ENCODE measurements at places on chromosomes 16 and 17.

- no peak for DNase-seq
These were observed 40.3 kb upstream of the KIFC3 start for GRCh38 chr16:57842601-57843000.

DNA sequence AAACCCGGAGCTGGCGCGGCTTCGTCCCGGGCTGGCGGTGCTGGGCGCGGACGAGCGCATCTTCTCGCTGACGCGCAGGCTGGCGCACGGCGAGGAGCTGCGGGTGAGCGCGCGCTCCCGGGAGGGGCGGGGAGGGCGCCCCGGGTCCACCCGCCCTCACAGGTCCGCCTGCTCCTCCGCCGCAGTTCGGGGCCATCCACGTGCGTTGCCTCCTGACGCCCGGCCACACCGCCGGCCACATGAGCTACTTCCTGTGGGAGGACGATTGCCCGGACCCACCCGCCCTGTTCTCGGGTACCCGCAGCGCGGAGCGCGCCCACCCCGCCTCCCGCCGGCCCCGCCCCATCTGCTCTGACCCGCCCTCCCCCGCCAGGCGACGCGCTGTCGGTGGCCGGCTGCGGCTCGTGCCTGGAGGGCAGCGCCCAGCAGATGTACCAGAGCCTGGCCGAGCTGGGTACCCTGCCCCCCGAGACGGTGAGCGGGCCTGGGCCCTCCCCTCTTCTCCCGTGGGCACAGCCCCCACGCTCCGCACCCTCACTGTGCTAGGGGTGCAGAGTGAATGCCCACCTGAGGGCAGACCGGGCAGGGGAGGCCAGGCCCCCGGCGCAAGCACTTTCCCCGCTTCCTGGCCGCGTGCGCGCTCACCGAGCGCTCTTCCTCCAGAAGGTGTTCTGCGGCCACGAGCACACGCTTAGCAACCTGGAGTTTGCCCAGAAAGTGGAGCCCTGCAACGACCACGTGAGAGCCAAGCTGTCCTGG lies 1.4 kb downstream of the HAGHL start:
- DNase-seq: no peak

- DNase-seq: no peak
These were observed 360.9 kb downstream of the GRIN2A start for GRCh38 chr16:9821331-9821730.

DNA sequence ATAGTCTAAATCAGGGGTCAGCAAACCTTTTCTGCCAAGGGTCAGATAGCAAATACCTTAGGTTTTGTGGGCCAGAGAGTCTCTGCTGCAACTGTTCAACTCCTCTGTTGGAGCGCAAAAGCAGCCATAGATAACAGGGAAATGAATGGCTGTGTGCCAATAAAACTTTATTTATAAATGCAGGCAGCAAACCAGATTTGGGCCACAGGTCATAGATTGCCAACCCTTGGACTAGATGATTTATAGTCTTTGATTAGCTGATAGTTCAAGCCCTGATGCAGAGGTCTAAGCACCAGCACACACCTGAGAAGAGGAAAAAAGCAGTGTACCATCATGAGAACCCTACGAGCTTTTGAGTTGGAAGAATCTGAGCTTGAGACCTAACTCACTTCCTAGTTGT lies 86.0 kb upstream of the DYNLRB2 start:
- no peak for DNase-seq

DNA sequence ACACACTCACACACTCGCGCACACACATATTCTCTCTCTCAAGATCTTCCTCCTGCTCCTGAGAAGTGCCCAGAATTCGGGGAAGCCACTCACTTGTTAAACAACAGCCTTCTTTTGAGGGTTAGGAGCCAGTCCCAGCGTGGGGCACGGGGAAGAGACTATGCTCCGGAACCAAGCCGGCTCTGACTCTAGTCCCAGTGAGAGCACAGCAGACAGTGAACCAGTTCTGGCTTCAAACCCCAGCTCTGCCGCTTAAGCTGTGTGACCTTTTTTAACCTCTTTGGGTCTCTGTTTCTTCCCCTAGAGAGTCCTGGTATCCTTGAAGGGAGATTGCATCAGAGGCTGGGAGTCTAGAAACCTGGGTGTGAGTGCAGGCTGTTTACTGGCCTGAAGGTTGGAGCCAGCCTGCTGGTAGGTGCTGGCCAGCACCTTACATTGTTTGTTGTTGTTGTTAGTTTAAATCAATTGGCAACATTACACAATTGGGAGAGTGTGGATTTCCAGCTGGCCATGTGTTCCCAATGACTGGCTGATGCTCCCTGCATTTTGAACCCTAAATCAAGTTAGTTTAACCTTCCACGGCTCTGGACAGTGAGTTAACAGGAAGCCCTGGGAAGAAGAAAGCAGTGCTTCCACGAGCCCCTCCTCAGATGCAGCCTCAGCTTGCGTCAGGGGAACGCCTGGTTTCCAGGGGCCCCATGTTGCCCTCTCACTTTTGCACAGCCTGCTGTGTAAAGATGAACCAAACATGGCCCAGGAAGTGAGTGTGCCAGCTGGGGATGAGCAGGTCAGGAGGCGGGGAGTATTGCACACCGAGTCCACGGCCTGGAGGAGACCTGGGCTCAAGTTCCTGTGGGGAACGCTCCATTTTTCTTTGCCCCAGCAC lies 71.5 kb downstream of the GAS7 start:
- no peak for DNase-seq

GRCh38 chr17:15143524-15143923 lies 121.6 kb downstream of the PMP22 start:
- no peak for DNase-seq

DNA sequence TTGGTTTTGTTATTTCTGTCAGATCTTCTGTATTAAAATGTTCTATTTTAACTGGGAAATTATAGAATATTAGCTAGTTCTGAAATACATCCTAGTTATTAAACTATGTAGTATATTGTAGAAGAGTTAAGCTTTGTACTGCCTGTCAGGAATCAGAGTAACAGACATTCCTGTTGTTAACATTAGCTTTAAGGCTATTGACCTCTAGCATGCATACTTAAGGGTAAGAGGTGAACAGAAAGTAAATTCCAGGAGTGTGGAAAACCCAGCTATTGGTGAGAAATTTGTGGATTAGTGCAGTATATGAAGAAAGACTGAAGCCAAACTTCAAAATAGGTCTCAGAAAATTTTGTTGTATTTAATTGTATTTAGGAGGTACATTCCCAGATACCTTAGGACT lies 111.3 kb downstream of the CHD9 start:
- no peak for DNase-seq

GRCh38 chr17:17972126-17972951 lies at the start of the genes DRC3 and TOM1L2:
DRC3 (plus strand) TSS chr17:17972862; CDS start chr17:17977599, 4,737 bp downstream.
TOM1L2 (minus strand) TSS chr17:17972400; CDS start chr17:17972313, 87 bp downstream.
- DNase-seq: peak; percentile 100

- DNase-seq: no peak
These were observed 20.7 kb downstream of the DNAH9 start for GRCh38 chr17:11618861-11619566.

DNA sequence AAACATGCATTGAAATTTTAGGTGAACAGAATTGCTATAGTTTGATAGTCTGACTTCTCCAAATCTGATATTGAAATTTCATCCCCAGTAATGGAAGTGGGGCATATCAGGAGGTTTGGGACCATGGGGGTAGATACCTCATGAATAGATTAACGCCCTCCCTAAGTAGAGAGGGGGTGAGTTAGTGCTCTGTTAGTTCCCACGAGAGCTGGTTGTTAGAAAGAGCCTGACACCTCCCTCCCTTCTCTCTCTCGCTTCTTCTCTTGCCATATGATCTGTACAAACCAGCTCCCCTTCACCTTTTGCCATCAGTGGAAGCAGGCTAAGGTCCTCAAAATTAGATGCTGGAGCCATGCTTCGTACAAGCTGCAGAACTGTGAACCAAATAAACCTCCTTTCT lies 78.8 kb downstream of the BRIP1 start:
- DNase-seq: no peak

DNA sequence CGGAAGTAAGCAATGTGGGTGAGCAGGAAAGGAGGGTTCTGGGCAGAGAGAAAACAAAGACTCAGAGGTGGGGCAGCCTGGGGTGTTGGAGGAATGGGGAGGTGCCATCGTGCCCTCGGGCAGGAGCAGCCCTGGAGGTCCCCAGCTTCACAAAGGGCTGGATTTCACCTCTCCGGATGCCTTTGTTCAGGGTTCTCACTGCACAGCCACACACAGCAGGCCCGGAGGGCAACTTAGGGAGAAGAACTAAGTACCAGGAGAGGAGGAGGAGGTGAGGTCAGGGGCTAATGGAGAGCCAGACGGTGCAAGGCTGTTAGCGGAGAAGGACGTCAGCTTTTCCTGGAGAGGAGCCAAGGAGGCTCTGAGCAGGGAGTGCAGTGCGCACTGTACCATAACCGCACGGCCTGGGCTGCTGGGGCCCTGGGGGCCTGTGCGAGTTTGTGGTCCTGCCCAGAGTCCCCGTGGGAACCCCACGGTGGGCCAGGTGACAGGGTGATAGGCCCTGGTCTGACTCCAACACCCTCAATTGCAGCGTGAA lies 9.3 kb downstream of the ARRB2 start:
- DNase-seq: no peak

GRCh38 chr16:54703339-54703738 lies 227.3 kb upstream of the IRX5 start:
- DNase-seq: no peak

- DNase-seq: no peak
These were observed 3.1 kb downstream of the TEX2 start for GRCh38 chr17:64259922-64260321.

- DNase-seq: no peak
These were observed 45.0 kb downstream of the SOST start for GRCh38 chr17:43713494-43714162.

- no peak for DNase-seq
These were observed 125.2 kb downstream of the IRF8 start for GRCh38 chr16:86024210-86024609.

DNA sequence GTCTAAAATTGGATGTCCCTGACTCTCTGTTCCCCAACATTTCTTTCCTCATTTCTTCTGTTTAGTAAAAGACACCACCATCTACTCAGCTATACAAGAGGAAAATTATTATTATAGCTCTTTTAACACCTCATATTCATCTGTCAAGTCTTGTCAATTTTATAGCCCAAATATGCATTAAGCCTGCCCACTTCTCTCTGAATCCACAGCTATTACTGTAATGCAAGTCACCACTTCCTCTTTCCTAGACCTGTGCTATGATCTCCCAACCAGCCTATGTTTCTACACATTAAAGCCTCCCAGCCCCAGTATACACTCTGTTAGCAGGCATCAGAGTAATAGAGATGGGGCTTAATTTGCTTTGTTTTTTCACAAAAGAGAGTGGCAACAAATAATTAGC lies 252.9 kb downstream of the GRIN2A start:
- DNase-seq: no peak

- no peak for DNase-seq
These were observed 28.0 kb downstream of the AP1G1 start for GRCh38 chr16:71780521-71781089.

DNA sequence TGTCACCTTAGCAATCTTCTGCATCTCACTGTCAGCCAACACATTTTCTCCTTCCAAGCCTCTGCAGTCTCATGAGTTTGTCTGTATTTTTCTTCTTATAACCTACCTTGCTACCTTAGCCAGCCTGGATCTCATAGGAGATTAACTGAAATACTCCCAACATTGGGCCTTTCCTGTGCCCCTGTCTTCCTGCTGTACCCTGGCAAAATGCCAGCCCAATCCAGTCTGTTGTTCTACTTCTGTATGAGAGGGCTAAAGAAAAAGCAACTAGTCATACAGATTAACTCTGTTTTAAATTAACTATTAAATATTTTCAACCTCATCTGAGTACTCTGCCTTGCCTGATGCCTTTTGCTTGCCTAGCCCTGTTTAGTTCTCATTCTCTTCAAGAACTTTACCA lies 18.4 kb downstream of the GOSR1 start:
- no peak for DNase-seq

- no peak for DNase-seq
These were observed 577 bp downstream of the ZNF646 start for GRCh38 chr16:31074814-31075183.

DNA sequence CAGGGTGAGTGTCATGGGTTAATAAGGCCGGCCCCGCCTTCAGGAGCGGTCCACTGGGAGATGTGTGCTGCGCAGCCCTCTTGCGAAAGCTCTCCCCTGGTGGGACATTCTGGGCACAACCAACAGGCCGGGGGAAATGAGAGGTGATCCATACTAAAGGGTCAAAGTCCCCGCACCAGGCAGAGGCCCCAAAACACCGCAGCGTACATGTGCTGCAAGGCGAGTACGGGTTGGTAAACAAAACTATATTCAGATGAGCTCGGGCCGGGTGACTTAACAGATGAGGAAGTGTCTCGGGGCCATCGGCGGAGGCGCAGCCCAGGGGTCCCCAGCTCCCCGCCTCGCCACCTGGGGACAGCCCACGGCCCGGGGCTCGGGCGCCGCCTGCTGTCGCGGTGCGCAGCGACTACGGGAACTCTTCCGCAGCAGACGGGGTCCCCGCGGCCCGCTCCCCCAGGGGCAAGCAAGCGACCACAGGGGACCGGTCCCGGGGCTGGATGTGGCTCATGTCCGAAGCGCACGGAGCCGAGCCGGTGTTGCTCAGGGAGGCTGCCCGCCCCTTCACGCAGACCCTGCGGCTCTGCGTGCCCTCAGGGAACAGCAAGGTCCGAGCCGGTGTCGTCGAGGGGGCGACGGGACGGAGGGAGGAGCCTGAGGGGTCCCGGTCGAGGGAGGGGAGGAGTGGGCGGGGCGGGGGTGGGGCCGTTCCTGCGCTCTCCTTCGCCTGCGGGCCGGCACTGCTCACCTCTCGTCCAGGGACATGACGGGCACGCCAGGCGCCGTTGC lies at the start of gene RAB37:
Gene RAB37 (plus strand): TSS at position 744 of the 786 bp plus-strand sequence. CDS start 17 bp downstream, at position 761.
- no peak for DNase-seq

- no peak for DNase-seq
These were observed 43.5 kb downstream of the SCPEP1 start for GRCh38 chr17:57021226-57021940.

- no peak for DNase-seq
These were observed 5.3 kb downstream of the DHX38 start for GRCh38 chr16:72098936-72099335.

DNA sequence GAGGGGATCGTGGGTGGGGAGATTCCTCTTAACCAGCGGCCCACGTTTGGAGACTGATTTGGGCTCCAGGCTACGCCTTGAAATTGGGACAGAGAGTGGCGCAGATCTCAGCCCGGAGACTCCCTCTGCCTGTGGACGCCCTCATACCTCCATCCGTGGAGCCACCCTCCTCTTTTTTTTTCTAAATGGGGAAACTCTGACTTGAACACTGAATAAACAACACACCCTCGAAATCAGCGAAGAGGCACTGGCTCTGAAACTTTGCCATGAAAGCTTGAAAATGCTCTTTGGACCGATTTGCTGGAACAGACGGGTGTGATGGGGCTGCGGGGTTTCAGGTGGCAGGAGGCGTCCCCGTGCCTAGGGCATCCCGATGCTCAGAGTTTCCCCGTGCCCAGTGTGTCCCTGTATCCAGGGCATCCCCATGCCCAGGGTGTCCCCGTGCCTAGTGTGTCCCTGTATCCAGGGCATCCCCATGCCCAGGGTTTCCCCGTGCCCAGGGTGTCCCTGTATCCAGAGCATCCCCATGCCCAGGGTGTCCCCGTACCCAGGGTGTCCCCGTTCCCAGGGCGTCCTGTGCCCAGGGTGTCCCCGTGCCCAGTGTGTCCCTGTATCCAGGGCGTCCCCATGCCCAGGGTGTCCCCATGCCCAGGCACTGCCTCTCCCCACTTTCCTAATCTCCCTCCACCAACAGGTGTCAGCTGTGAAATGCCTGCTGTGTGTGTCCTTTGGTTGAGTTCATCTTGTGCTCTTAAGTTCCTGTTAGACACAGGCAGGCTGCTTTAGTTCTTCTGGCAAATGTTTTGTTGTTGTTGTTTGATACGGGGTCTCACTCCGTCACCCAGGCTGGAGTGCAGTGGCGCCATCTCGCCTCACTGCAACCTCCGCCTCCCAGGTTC lies 187.0 kb downstream of the SEC14L1 start:
- DNase-seq: no peak

All from stimulated activated CD4-positive, alpha-beta T cell treated with anti-CD3 and anti-CD28 coated beads, TNF-alpha, amount 100 ng/mL, for 24 hours (primary cell).